Parietal lobe (tissue), 2 donors: ENCODE measurements at places on chromosomes 12 and 14. TPM values are rescaled to one million over a fixed set of nuclear protein-coding genes. Genes with fewer than 3 reads are reported as not detected.

The SLC25A47 gene
- total RNA-seq: not detected

The KRT6C gene
- not detected for total RNA-seq

The XPOT gene
- total RNA-seq: 62.6 TPM

The PEX5 gene
- total RNA-seq: 62.9 TPM

The ALX1 gene
- total RNA-seq: not detected

The DPY19L2 gene
- total RNA-seq: 49.8 TPM
